Immature natural killer cell (primary cell): ENCODE measurements at places on chromosomes 11 and 22. TPM values are rescaled to one million over a fixed set of nuclear protein-coding genes. Genes with fewer than 3 reads are reported as not detected.

Gene ZNF280A
- not detected for polyA plus RNA-seq

Gene GGTLC3
- polyA plus RNA-seq = not detected

Gene CCDC87
- polyA plus RNA-seq = not detected

Gene NPTXR
- 1.4 TPM for polyA plus RNA-seq

Gene TENM4
- not detected for polyA plus RNA-seq

Gene F2
- not detected for polyA plus RNA-seq

Gene C11orf97
- polyA plus RNA-seq = not detected

Gene LARGE1
- polyA plus RNA-seq = 0.29 TPM

Gene FGF4
- polyA plus RNA-seq = not detected

Gene CAVIN3
- not detected for polyA plus RNA-seq

Gene SCGB1C1
- polyA plus RNA-seq = not detected

Gene SLC17A6
- polyA plus RNA-seq = not detected

Gene SHANK3
- polyA plus RNA-seq = not detected

Gene MDK
- not detected for polyA plus RNA-seq

Gene APLNR
- polyA plus RNA-seq = not detected

Gene OR8G5
- not detected for polyA plus RNA-seq

Gene SLC22A8
- not detected for polyA plus RNA-seq
